Mesenchymal stem cell (in vitro differentiated cells and primary cell): ENCODE measurements at places on chromosomes 2 and 18.

- no peak for DNase-seq
These were observed 401.3 kb upstream of the PIK3C3 start for GRCh38 chr18:41553716-41554115.

DNA sequence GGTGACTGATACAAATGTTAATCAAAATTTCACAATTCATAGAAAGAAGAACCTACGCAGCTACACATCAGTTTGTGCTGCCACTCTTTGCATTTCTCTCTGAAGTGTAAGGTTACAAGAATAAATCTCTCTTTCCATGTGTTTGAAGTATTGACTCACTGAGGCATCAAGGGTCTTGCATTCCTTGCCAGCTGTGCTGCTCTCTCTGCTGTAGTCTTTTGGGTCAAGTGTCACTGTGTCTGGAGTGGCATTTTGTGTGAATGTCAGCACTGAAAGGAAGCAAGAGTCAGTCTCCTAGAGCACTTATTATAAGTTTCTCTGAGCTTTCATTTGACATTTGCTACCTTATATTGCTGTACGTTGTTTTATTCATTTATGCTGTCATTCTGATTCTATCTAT, 1696.1 kb upstream of the LRRTM1 start:
- DNase-seq: no peak

DNA sequence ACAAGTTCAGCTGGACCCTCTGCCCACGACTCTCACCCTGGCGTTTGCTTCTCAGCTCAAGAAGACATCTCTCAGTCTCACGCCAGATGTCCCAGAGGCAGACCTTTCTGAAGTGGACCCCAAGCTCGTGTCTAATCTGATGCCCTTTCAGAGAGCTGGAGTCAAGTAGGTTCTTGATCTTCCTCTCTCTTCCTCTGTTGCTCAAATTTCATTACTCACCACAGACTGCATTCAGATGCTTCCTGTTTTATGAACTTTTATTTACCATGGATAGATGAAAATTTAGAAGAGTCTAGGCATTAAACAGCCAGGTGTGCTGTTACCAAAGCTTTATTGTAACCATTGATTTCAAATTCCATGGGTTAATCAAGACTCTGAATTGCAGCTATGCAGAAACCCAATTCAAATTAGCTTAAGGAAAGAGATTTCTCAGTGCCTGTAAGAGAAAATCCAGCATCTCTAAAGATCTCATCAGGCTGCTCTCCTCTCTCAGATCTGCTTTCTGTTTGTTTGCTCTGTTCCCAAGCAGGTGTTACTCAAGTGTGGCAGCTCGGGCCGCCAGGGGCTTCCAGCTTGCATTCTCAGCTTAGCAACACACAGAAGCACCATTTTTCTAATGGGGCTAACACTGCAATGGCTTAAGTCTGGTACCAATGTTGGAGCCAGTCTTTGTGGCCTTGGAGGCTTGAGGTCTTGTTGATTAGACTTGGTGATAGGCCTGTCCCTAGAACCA, 16.5 kb downstream of the SMARCAL1 start:
- DNase-seq: no peak

GRCh38 chr2:99106913-99107312, 34.6 kb upstream of the C2orf15 start:
- DNase-seq: no peak
